ENCODE measurements at places on chromosomes 6 and 20. TPM values are rescaled to one million over a fixed set of nuclear protein-coding genes. Genes with fewer than 3 reads are reported as not detected.

The ERVFRD-1 gene
- 0.09 TPM for total RNA-seq

GRCh38 chr6:24603241-24603640 is 42.8 kb downstream of the KIAA0319 start:
- no peak for DNase-seq

DNA sequence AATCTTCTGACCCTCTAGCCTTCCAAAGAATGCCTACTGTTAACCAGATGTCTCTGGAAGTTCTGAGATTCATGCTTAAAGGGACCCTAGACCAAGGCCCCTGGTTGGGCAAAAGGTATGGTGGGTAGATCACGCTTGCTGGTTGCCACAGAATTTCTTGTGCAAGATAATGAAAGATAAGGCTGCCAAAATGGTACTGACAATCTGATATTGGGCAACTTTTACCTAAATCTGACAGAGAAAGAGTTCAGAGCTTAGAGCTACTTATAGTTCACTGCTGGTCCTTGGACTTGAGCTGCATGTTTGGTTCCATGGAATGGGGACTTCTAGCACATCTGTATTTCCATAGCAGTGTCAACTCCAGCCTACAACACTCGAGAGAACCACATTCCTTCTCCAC is 12.0 kb downstream of the DEFB114 start:
- no peak for DNase-seq

GRCh38 chr20:47031004-47031403 is 136.4 kb downstream of the EYA2 start:
- no peak for DNase-seq

Measured in lung (tissue), 17 donors.